ENCODE measurements at places on chromosomes 11 and 22.

- no peak for DNase-seq
Observed at GRCh38 chr11:130798280-130798679, 118.0 kb downstream of the SNX19 start.

DNA sequence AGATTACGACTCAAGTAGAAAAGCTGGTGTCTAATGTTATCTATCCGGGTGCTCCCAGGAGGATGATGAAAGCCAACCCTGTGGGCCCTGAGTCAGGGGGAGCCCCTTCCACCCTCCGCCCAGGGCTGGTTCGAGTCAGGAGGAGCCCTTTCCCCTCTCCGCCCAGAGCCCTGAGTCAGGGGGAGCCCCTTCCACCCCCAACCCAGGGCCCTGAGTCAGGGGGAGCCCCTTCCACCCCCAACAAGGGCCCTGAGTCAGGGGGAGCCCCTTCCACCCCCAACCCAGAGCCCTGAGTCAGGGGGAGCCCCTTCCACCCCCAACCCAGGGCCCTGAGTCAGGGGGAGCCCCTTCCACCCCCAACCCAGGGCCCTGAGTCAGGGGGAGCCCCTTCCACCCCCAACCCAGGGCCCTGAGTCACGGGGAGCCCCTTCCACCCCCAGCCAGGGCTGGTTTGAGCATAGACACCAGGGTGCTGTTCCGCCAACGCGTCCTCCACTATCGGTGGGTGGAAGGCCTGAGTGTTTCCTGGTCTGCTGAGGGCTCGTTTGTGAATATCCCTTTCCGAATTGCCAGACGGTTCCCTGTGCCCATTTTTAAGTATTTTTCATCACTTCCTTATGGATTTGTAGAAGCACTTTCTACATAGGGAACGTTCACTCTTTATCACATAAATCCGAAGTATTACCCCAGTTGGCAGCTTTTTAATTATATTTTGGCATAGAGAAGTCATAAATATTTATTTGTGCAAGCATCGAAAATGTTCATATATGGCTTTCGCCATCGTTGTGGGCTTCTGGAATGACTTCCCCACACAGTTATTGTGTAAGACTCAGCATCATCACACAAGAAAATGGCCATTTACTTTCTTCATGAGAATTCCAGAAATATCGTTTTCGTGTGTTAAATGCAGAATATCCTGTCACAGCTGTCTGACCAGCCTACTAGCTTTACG is 380.6 kb downstream of the BRD1 start:
- no peak for DNase-seq

- DNase-seq, result no peak
Observed at GRCh38 chr11:121930004-121930965, 185.7 kb downstream of the BLID start.

DNA sequence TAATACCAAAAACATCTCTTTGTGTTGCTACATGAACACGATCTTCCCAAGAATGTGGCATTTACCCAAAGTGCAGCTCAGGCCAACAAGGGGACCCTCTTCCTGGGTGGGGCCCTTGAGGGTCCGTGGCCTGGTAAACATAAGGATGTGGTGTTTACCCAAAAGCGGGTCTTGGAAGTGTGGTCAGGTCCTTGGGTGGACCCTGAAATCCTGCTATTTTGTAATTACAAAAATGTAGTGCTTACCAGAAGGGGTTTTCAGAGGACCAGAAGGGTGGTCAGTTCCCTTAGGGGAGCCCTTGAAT is 87.8 kb upstream of the PRDM11 start:
- no peak for DNase-seq

DNA sequence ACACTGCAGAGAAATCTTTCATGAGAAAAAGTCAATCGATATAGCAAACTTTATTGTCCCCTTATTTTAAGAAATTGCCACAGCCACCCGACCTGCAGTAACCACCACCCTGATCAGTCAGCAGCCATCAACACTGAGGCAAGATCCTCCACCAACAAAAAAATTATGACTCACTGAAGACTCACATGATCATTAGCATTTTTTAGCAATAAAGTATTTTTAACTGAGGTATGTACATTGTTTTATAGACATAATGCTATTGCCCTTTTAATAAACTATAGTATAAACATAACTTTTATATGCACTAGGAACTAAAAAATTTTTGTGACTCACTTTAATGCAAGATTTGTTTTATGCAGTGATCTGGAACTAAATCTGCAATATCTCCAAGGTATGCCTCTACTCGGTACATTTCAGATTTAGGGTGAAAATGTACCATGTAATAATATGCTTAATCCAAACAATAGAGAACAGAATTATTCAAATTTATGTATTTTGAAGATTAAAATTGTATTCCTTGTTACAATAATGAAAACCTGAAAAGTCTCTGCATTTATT is 79.2 kb upstream of the CEP126 start:
- DNase-seq, result no peak

DNA sequence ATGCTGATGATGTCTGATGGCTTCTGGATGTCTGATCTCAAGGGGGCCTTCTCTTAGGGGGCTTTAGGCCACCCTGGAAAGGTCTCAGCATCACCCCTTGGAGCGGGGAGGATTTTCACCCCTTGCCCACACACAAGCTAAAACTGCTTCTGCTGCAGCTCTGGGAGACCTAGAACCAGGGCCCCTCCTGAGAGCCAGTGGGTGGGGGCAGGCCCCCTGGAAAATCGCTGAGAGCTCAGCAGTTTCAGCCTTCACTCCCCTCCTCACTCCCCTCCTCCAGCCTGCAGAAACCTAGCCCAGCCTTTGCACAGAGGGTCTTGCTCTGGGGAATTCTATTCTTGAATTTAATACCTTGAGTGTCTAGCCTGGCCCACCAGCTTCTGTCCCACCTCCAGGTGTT is 17.2 kb downstream of the CD6 start:
- DNase-seq, result no peak

Measured in NCI-H1694 (cell line).